ENCODE measurements at places on chromosomes 1 and 21. TPM values are rescaled to one million over a fixed set of nuclear protein-coding genes. Genes with fewer than 3 reads are reported as not detected.

DNA sequence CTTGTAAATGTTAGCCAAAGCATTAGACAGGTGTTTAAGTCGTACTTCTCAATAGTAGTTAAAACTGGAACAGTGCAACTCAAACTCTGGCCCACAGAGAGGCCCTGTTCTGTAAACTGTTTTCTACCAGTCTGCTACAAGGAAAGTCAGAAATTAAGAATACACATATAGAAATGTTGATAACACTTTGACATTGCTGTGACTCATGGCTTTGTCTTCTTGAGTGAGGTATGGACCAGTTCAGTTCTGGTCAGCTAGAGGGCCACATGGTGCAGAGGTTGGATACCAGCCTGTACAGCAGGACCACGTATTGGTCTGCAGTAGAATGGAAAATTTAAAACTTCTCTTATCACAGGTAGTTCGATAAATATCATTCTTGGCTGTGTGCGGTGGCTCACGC, 22.3 kb downstream of the ZBTB8B start:
- DNase-seq, result no peak

MYBPH gene
- total RNA-seq, result 0.12 TPM

SETSIP gene
- total RNA-seq, result not detected

GRCh38 chr1:153770797-153771196, 4.4 kb upstream of the SLC27A3 start:
- DNase-seq, result peak; percentile 58

LMX1A gene
- not detected for total RNA-seq

LCA5L gene
- 0.88 TPM for total RNA-seq

DNA sequence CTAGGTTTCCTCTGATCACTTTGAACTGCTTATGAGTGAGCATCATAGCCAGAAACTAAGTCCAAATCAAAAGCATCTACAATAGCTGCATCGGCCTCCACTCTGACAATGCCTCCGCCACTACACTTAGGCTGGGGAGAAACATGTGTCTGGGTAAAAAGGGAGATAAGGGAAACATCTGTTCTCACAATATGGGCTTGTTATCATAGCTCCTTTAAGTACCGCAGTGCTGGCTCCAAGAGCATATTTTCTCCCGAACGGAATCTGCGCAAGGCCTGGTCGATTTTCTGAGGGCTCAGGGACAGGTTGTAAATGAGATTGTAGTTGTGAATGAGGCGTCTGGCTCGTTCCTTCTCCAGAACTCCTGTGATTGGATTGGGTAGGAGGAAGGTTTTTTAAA, 63.9 kb upstream of the CYP2J2 start:
- DNase-seq, result no peak

- no peak for DNase-seq
These were observed 200.6 kb downstream of the SMYD3 start for GRCh38 chr1:246306415-246307037.

DNA sequence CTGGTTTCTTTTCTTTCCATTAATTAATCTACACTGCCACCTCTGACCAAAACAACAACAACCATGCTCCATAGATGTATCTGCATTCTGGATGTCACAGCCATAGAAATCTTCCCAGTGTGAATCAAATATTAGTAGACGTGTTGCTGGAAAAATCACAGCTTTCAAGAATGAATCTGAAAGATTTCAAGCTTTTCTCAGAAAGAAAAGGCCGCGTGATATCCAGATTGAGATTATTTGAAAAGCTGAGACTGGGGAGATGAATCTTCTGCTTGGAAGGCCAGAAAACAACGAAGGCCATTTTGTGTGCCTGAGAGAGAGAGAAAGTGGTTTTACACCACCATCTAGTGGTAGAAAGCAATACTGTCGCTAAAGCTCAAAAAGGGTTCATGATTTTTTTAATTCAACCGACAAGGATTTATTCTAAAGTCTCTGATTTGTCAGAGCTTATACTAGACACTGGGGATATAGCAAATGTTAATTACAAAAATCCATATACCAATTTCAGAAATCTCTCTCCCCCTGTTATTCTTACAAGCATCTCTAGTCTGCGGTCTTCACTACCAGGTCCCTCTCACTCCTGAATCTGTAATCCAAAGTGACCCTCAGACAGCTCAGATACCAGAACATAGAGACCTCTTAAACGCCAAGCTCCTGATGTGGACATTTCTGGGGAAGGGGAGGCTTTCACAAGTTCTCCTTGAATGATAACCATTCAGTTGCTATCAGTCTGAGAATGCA, 87.5 kb upstream of the SGIP1 start:
- DNase-seq, result no peak

DNA sequence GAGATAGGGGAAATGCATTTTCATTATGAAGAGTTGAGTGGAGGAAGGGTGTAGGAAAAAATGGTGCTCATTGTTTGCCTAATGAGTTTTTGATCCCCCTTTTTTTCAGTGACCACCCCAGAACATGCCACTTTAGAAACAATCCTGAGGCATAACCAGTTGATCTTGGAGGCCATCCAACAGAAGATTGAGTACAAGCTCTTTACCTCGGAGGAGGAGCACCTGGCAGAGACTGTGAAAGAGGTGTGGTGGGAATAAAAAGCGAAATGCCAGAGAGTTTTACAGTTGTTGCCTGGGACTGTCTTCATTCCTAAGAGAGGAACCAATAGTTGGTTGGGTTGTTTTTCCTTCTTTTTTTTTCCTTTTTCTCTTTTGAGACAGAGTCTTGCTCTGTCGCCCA, 54.3 kb upstream of the EPHA8 start:
- DNase-seq, result no peak

DNA sequence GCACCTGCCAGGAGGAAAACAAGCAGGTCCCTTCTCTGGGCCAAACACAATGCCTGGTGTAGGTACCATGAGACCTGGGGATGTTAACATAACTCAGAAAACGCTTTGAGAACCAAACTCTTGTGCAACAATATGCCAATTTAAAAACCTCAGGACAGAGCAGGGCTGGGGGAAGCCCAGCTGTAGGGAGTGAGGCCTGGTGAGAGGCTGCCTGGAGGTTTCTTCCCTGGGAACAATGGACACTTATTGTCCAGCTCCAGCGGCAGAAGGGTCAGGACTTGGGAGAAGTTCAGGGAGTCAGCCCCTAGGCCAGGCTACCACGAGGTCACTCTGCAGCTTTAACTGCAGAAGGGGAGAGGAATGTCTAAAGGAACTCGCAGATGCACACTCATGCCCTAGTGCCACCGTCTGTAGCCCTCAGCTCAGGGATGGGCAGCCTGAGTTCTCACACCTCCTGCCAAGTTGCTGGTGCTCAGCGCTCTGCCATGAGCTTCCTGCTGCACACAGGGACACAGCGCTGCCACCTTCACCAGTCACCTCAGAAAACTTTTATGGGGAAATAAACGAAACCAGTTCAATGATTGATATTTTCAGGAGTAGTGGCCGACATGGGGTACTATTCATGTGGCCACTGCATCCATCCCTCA, 8.5 kb downstream of the GPR157 start:
- DNase-seq, result peak; percentile 40

DNA sequence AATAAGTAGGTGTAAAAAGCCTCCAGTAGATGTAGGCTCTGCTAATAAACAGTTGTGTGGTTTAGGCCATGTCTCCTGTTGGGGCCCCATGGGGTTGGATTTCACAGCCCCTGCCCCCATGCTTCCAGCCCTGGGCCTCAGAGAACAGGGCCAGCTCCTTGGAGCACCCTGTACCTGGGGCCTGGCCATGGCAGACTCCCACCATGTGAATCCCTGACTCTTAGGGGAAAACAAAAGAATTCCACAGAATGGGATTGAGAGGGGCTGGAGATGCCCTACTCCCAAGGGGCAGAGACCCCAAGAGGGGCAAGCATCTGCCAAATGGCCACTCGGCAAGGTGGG, 11.5 kb downstream of the LRP8 start:
- DNase-seq, result no peak

DNA sequence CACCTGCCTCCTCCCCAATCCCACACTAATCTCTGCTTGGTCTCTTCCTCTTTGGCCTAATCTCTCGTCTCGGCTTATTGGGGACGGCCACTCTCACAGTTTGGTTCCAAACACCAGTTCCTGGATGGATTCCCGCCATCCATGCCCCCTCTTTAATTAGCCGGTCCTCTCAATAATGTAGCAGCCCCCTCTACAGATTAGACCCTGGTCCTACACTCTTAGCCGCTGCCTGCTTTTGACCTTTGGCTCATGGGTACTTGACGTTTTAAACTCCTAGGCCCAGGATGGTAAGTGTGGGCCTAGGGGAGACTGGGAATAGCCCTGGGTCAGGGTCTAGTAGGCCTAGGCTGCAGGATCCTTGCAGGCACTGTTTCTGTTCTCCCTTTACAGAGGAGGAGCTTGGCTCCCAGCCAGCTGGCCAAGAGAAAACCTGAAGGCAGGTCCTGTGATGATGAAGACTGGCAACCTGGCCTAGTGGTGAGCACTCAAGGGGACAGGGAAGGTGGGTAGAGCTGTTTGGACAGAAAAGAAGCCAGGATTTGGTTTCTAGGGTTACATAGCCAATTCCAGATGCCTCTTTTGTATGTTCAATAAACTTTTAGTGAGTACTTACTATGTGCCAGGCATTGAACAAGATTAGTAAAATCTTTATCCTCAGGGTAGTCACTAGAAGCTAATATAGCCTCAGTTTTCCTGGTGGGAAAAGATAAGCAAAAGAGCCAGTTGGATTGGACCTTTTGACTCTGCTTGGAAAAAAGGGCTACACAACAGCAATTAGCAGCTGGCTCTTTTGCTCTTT, 758 bp downstream of the RAD54L start:
- peak; percentile 42 for DNase-seq

GRCh38 chr1:19274636-19275035, 13.9 kb downstream of the AKR7A3 start:
- peak; percentile 52 for DNase-seq

- peak; percentile 100 for DNase-seq
These were observed 533 bp upstream of the LEPR start for GRCh38 chr1:65419681-65420589.

DNA sequence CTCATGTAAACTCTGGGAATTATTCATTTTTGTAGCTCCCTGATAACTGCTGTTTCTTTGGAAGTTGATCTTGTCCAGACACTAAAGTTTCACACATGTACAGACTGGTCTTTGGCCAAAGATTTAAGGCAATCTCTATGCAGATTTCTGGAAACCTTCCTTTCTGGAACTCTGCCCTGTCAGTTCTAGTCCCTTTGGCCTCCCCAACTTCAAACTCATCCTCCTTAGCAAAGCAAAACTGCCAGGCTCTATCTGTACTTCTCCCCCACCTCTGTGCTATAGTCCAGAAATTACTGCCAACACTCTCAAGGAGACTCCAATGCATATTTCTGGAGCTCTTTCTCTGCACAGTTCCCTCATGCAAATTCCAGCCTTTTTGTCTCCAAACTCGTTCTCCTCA, 36.5 kb downstream of the C1orf198 start:
- DNase-seq, result no peak

TTC34 gene
- total RNA-seq, result not detected

KCNT2 gene
- total RNA-seq, result 8.4 TPM

GRCh38 chr1:156376958-156377919, 8.2 kb downstream of the RHBG start:
- DNase-seq, result no peak

TSPAN2 gene
- 0.35 TPM for total RNA-seq

GRCh38 chr1:85264150-85264549, 4.7 kb upstream of the C1orf52 start:
- no peak for DNase-seq

G0S2 gene
- total RNA-seq, result 714 TPM

AZIN2 gene
- total RNA-seq, result 0.93 TPM

DNA sequence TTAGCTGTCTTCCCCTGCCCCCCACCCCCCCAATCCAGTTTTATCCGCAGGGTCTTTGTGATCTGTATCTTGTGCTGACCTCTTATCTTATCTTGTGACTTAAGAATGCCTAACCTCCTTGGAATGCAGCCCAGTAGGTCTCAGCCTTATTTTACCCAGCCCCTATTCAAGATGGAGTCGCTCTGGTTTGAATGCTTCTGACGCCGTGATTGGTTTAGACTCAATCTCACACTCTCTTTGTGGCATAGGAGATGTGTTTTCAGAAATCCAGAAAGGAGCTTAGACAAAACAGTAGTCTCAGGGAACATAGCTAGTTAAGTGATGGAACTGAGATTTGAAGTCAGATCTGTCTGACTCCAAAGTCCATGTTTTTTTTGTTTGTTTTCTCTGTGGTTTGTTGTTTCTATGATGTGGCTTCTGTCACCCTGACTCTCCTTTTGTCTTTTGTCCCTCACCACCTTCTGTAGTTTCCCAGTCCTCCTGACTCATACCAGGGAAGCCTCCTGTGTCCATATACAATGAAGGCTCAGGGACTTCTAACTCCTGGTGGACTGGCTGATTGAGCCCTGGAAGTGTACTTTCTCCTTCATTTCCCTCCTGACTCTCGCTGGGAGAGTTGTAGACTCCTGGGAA, 18.1 kb upstream of the USP24 start:
- no peak for DNase-seq

- DNase-seq, result no peak
These were observed 4.4 kb downstream of the NDUFS2 start for GRCh38 chr1:161206411-161207140.

- no peak for DNase-seq
These were observed 22.8 kb downstream of the LCE3E start for GRCh38 chr1:152543820-152544219.

LBR gene
- total RNA-seq, result 21.9 TPM

DNA sequence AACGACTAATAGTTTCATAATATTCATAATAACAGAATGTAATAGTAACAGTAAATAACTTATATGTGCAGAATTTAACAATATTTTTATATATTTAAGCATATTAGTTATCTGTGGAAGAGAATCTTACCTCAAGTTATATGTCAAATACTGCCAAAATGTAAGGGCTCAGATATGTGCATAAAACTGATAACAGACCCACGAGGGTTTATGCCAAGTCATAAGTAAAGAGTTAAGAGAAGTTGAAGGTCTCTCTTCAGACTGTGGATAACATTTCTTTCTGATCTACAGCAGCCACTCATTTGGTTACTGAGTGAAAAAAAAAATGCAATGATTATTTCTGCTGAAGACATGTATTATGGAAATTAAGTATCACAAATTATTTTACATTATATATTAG, 1167.8 kb upstream of the NCAM2 start:
- no peak for DNase-seq

GRCh38 chr21:42508371-42508770, 5.3 kb upstream of the SLC37A1 start:
- no peak for DNase-seq

CLDN8 gene
- total RNA-seq, result not detected

SH3GLB1 gene
- 23.8 TPM for total RNA-seq

DNA sequence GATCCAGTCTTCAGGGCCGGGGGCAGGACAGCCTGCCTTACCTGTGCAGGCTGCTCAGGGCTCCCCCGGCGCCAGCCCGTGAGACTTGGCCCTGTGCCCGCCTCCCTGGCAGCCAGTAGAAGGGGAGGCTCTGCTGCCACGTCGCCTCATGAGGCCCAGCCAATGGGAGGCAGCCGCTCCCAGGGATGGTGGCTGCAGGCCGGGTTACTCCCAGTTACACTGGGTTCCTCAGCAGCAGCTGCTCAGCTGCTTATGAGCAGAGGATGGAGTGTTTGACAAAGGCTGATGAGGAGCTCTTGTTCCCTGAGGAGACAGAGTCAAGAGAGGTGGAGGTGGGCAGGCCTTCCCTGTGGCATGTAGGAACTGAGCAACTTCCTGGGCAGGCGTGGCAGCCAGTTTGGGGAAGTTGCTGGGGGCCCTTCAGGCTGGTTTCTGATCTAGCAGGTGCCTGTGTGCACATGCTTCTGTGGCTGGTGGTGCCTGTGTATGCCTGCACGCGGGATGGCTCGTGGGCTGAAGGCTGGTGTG, 5.5 kb downstream of the MFSD2A start:
- peak; percentile 91 for DNase-seq

GRCh38 chr1:113783254-113784103, 24.2 kb upstream of the PHTF1 start:
- DNase-seq, result no peak

GRCh38 chr1:88982055-88982454, 10.4 kb downstream of the KYAT3 start:
- DNase-seq, result no peak

C1orf87 gene
- total RNA-seq, result not detected

Data from right lobe of liver (tissue), 6 donors.